ENCODE measurements at places on chromosomes 4 and X. TPM values are rescaled to one million over a fixed set of nuclear protein-coding genes. Genes with fewer than 3 reads are reported as not detected.

DNA sequence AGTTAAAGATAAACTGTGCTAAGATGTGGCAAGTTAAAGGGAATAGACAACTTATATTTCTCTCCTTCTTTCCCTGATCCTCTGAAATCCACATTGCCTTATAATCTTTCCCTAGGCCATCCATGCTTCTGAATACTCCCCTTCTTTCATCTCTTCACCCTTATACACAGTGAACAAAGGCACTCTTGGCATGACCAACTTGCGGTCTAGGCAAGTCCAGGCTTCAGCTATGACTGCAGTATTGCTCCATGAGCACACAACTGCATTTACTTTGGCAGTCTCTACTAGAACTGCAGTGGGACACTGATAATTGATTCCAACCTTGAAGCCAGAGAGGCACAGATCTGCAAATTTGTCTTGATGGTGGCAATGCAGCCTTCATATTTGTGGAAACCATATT lies 24.2 kb upstream of the UBA6 start:
- no peak for DNase-seq

DNA sequence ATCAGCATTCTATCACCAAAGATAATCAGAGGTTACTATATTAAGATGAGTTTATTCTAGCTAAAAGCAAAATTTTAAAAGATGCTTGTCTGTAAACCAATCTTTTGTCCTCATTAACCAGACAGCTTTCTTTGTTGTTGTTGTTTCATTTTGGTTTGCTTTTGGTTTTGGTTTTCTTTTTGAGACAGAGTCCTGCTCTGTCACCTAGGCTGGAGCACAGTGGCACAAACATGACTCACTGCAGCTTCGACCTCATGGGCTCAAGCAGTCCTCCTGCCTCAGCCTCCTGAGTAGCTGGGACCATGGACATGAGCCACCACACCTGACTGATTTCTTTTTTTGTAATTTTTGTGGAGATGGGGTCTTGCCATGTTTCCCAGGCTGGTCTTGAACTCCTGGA lies 102.9 kb downstream of the COX18 start:
- DNase-seq = peak; percentile 11

- DNase-seq = no peak
Measured at GRCh38 chr4:77797239-77797638, 21.9 kb downstream of the CNOT6L start.

GRCh38 chr4:83536362-83537272 lies 709 bp downstream of the GPAT3 start:
- no peak for DNase-seq

CXCL3 gene
- total RNA-seq = not detected

LPAR4 gene
- not detected for total RNA-seq

GRCh38 chr4:108118505-108118904 lies 50.2 kb downstream of the LEF1 start:
- peak; percentile 47 for DNase-seq

BLTP1 gene
- total RNA-seq = 30.7 TPM

DNA sequence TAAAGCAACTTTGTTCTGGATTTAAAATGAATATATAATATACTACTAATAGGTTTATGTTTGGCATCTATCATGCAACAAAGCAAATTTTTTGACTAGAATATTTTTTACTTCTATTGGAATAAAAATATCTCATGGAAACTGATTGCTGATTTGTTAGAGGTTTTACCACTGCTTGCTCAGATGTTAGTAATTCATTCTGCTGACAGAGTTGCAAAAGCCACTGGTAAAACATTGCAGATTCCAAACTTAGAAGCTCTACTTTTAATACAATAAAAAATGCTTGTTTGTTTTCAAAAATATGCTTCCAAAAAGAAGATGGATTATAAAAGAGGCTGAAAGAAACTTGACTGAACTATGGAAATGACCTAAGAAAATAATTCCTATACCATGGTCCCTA lies 795.2 kb downstream of the PCDH18 start:
- no peak for DNase-seq

RRAGB gene
- total RNA-seq = 5.3 TPM

GRCh38 chr4:122692641-122693520 lies 39.6 kb upstream of the BBS12 start:
- no peak for DNase-seq

DNA sequence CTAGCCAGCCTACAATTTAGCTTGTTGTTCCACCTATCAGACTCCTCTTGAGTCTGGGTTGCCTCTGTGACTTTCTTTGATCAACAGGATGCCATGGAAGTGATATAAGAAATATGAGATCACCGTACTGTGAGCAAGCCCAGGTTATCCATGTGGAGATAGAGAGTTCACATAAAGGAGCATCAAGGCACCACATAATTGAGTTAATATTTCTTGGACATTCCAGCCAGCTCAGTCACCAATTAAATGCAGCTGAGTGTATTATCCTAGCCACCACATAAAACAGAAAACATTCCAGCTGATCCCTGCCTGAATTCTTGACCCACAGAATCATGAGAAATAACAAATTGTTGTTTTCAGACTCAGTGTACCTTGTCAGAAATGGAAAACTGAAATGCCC lies 253.6 kb downstream of the PPP1R2C start:
- no peak for DNase-seq

DNA sequence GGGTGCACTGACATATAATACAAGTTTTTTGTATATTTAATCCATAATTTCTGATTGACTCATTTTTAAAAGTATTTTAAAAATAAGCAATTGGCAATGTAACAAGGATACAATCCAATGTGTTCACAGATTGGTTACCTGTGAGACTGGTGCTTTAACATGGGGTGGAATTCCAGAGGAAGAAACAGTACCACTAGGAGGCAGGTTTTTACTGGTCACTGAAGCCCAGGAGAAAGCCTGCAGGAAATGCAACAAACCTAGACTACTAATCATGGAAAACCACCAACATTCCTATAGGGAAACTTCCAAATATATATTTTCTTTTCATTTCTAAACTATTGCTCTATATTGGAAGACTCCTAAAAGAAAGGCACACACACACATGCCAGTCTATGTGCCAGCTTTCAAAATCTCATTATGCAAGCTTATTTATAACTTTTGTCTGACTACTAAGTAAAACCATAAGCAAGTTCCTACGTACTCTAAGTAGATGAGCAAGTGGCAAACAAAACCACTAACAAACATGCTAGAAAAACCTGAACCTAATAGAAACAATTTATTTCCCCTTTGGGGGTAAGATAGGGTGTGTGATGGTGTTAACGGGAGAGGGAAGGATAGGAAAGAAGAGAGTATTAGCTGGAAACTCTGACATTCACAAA lies 19.2 kb downstream of the G3BP2 start:
- DNase-seq = no peak

GRCh38 chr4:186789651-186790050 lies 66.0 kb upstream of the FAT1 start:
- no peak for DNase-seq

DNA sequence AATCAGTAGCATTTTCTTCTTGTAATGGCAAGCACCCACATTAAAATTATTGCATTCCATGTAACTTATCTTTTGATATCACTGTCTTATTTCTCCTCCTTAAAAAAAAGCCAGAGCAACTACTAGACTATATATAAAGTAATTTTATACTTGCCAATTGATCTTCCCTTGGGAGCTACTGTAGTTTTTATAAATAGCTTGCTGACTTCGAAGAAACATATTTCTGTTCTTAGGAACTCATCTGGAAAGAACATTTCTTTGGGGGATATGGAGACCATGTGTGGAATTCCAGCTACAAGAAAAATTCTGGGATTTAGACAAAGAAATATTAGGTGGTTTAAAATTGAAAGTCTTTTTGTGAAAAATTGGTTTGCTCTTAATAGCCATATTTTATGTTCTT lies 94.9 kb downstream of the BMPR1B start:
- DNase-seq = no peak

GATA1 gene
- not detected for total RNA-seq

- DNase-seq = no peak
Measured at GRCh38 chr4:145552181-145552822, 66.9 kb upstream of the MMAA start.

- DNase-seq = no peak
Measured at GRCh38 chrX:65874110-65874509, 165.8 kb downstream of the VSIG4 start.

MAGEA2B gene
- total RNA-seq = not detected

- DNase-seq = no peak
Measured at GRCh38 chrX:112731793-112732192, 52.1 kb upstream of the LHFPL1 start.

AP1S2 gene
- 29.3 TPM for total RNA-seq

DNA sequence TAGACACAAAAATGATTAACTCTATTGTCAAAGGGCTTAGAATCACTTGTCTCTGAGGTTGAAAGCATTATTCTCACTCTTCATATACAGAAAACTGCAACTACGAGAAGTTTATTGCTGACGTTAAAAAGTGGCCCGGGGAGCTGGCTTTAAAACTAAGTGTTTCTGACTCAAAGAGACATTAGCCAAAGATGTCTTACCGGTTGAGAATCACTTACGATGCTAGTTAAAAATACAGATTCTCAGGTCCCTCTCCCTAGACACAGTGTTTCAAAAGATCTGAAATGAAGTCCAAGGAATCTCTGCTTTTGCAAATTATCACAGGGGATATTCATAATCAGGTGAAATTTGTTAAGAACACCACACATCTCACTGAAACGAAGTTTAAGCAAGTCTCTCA lies 1.2 kb downstream of the GNPDA2 start:
- DNase-seq = no peak

DNA sequence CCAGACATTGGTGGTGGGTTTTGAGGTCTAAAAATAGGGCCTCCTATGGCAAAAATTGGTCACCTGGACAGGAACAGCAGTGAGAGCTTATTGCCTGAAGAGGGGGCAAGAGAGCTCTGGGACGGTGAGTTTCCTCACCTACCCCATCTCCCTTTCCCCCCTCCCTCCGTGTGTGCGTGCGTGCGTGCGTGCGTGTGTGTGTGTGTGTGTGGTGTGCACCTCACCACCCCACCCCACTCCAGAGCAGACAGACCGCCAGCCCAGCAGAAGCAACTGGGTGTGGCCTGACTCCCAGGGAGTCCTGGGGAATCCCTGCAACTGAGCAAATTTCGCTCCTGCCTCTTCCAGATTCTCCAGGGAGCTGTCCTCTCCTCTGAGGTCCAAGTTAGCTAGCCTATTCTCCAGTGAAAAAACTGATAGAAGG lies 44.7 kb downstream of the PRPS1 start:
- peak; percentile 88 for DNase-seq

DNA sequence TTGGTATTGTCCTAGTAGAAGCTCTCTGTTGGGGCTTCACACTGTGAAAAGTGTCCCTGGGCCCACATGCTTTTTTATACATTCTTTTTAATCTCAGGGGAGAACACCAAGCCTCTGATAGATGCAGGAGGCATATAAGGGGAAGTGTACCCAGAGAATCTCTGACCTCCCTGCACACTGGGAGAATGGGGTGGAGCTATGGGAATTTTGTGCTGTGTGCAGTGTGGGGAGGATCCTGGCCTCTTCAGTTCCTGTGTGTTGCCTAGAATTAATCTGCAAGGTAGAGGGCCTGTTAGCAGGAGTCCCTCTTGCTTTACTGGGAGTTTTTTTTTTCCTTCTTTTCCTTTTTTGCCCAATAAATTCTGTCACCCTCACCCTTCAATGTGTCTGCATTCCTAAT lies 49.2 kb upstream of the SPIN4 start:
- no peak for DNase-seq

SSX1 gene
- not detected for total RNA-seq

DNA sequence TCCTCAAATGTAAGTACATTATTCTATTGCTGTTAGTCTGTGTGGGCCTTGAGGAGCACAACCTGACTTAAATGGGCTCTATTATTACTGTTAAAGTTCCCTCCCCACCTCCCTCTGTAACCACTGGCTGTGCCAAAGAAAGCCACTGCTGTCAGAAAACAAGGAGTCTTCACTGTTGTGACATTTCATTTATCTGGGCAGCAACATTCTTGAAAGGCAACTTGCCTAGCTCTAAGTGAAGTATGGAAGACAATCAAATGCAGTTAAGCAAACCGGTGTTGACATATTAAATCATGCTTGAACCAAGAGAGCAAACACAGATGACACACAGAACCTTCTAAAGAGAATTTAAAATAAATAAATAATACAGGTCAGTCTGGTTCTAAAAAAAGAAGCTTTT lies 81.0 kb downstream of the EPHA5 start:
- no peak for DNase-seq

ERVMER34-1 gene
- 0.07 TPM for total RNA-seq

DNA sequence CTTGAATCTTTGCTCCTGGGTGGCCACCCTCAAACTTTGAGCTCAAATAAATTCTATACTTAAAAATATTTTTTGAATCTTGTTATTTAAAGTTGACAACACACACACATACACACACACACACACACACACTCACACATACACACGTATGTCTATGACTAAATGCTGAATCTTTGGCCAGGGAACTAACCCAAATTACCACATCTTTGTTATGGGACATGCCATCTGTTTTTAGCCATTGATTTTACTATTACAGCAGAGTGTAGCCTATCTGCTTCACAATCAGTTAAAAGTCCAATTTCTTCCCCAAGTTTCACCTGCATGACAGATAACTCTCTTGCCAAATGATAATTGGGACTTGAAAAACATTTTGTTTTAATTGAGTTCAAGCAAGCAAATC lies 45.0 kb upstream of the USP46 start:
- no peak for DNase-seq

GRCh38 chr4:86608757-86609375 lies 14.8 kb downstream of the PTPN13 start:
- DNase-seq = no peak

DNA sequence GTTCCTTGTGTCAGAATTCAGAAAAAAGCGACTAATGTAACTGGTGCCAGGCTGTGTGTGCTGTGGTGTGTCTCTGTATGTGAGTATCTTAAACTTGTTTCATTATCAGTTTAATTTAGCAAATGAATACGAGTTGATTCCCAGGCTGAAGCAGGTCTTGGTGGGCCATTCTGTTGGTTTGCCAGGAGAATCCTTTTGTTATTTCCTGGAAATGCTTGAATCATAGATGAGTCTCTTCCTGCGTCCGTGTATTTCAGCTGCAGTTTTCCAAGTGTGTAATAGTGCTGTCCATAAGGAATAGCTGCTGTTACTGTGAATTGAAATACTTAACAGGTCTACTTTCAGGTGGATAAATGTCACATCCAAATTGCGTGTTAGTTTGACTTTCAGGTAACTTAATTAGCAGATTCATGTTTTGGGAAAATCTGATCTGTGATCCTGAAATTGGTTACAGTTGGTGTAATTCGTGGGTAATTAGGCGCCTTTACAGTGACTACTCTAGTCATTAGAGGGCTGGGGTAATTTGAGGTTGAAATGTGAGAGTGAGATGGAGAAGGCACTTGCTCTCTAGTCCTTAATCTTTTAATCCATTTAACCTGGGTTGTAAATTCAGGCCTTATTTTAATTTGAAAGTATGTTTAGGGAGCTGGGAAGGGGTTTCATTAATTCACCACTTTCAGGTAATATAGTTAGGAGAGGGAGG lies 23.8 kb downstream of the TMEM131L start:
- no peak for DNase-seq

DNA sequence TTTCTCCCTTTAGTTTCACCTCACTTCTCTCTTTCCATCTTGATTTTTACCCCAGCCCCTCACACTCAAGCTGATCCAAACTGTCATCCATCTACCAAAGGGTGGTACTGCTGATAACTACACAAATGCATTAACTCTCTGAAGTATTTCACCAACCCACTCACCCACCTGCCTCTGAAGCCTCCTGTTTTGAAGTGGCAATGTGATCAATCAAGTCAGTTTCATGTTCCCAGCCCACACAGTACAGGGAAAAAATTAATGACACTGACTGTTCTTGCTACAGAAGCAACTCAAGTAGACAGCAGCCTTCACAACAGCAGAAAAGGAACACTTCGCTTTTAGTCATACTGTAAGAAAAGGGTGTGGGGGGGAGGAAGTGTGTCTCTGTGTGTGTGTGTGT lies 183.0 kb upstream of the NOCT start:
- peak; percentile 10 for DNase-seq

GRCh38 chr4:77854431-77855111 lies 8.1 kb upstream of the MRPL1 start:
- DNase-seq = peak; percentile 50

DDX53 gene
- total RNA-seq = not detected
